Naive thymus-derived CD8-positive, alpha-beta T cell (primary cell): ENCODE measurements at places on chromosomes 7 and 10.

- no peak for DNase-seq
Observed at GRCh38 chr7:136528329-136528728, 340.1 kb upstream of the CHRM2 start.

- DNase-seq, result no peak
Observed at GRCh38 chr7:39240864-39241263, 263.2 kb downstream of the POU6F2 start.

DNA sequence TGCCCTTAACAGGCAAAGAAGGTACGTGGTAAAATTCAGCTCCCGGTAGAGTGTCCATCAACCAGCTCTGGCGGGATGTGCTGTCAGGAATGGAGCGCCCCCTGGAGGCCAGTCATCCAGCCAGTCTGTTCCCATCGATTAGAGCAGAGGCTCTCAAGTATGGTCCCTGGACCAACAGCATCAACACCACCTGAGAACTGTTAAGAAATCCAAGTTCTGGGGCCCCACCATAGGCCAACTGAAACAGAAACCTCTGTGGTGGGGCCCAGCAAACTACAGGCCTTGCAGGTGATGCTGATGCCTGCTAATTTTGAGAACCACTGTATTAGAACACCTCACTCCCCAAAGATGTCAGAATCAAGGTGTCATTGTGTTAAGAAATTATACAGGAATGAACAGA, 109.2 kb downstream of the DPY19L1 start:
- DNase-seq, result no peak

GRCh38 chr7:127895360-127895759, 135.9 kb downstream of the LRRC4 start:
- no peak for DNase-seq

GRCh38 chr7:142862351-142862750, 7.5 kb downstream of the EPHB6 start:
- no peak for DNase-seq

GRCh38 chr7:114083166-114084001, 164.6 kb upstream of the PPP1R3A start:
- no peak for DNase-seq
